Activated naive CD8-positive, alpha-beta T cell treated with anti-CD3 and anti-CD28 coated beads, Interleukin-2, amount 50 U/mL, for 24 hours (primary cell): ENCODE measurements at places on chromosomes 7 and 10.

DNA sequence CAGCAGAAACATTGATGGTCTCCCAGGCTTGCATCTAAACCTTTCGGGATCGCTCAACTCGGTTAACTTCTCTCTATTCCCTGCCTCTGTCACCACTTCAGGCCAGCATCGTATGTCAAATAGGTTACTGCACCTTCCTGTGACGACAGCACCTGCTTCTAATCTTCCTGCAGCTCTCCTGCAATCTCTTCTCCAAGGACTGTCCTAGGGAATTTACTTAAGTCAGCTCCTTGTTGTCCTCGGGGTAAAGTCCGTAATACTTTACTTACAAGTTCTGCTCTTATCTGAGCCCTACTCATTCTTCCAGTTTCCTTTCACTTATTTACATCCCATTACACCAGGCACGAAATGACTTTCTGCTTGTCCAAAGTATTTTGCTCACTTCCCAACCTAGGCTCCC lies 372.7 kb upstream of the AKR1E2 start:
- DNase-seq: no peak

DNA sequence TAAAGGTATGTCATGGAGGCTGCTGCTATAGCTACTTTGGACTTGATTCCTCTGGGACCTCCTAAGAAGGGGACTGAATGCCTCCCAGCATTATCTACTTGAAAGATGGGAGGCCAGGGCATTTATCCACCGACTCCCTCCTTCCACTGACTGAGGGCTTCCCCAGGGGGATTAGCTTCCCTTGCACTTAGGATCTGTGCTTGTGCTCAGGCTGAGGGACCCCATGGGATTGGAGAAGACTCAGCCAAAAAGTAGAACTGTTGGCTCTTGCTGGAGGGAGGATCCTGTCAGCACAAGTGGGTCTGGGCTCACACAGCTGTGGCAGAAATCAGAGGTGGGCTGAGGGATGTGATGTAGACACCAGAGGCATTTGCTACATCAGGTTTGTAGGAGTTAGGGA lies 81.5 kb upstream of the SYPL1 start:
- no peak for DNase-seq

- peak; percentile 77 for DNase-seq
Observed at GRCh38 chr10:84264611-84265141, 19.8 kb downstream of the RGR start.

DNA sequence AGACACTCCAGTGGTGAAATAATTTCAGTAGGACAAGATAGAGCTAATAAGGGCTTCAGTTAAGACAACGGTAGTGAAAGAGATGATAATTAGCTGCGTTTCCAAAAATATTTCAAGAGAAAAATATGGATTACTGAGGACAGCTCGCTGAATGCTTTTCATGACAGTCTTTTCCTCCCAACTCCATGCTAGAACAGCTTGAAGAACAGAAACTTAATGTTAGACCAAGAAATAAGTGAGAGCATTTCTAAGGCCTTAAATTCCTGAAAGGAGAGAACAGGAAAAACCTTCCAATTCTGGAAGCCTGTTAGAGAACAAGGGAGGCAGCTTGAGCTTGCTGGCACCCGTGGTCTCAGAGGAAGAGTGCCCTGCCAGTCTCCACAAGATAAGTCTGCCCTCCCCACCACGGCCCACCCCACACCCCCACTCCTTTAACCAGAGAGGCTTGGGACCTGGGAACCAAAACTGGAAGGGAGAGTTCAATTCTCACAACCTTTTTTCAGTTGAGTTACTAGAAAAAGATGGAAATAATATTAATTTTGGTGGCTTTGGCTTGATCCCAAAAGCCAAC lies 1148.0 kb upstream of the CELF2 start:
- no peak for DNase-seq
